Activated CD8-positive, alpha-beta T cell treated with anti-CD3 and anti-CD28 coated beads for 36 hours (primary cell): ENCODE measurements at places on chromosomes 7 and 10. TPM values are rescaled to one million over a fixed set of nuclear protein-coding genes. Genes with fewer than 3 reads are reported as not detected.

Gene SLIT1
- total RNA-seq: 1.2 TPM

DNA sequence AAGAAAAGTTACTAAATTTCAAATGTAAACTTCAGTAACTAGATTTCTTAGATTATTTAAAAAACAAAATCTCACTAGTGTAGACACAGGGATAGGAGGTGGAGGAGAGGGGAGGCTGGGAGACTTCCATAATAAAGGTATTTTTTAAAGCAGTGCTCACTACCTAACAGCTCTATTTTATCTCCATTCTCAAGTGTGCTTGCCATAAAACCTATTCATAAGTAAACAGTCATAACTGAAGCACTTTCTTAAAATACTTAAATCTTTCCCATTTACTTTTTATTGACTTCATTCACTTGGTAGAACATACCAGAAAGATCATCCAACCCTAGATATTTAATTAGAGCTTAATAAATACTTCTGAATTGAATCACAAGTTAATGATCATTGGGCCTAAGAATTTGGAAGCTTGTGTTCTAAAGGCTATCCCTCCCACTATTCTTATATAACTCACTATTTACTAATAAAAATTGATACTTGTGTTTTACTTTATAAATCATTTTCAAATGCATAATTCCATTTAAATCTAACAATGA is 107.4 kb downstream of the SNX13 start:
- no peak for DNase-seq
- H3K4me1 ChIP-seq: no peaks in the 10 kb centered on the region
- H3K4me3 ChIP-seq: no peak overlapping the region

DNA sequence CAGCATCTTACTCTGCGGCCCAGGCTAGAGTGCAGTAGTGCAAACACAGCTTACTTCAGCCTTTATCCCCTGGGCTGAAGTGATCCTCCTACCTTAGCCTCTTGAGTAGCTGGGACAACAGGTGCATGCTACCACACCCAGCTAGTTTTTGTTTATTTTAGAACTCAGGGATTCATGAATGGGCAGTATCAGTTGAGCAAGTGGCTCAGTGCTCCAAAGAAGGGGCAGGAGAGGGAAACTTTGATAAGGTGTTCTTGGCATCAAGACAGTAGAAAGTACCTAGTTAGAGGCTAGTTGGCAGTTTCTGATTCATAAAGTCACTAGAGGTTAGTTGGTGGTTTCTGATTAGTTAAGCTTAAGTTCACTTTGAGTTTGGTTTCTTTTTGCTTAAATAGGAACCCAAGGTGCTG is 18.4 kb downstream of the TRIM24 start:
- no peaks in the 10 kb centered on the region for H3K27me3 ChIP-seq
- no peak for DNase-seq
- H3K4me1 ChIP-seq: peaks cover 50% of the 10 kb centered on the region
- H3K4me3 ChIP-seq: no peak overlapping the region
- peaks cover 9% of the 10 kb centered on the region for H3K36me3 ChIP-seq
- peak overlapping the region; percentile 62 for H3K27ac ChIP-seq

Gene SRGN
- 279 TPM for total RNA-seq

- no peak overlapping the region for H3K4me3 ChIP-seq
- no peaks in the 10 kb centered on the region for H3K27me3 ChIP-seq
- no peaks in the 10 kb centered on the region for H3K4me1 ChIP-seq
- no peaks in the 10 kb centered on the region for H3K36me3 ChIP-seq
- DNase-seq: no peak
- no peak overlapping the region for H3K27ac ChIP-seq
Observed at GRCh38 chr7:11331128-11332102, 357.7 kb downstream of the PHF14 start.

Gene ADAMTS14
- 0.25 TPM for total RNA-seq

Gene SYT15B
- total RNA-seq: 0.16 TPM

- DNase-seq: peak; percentile 58
- H3K27me3 ChIP-seq: peaks cover 19% of the 10 kb centered on the region
- no peak overlapping the region for H3K4me3 ChIP-seq
- no peaks in the 10 kb centered on the region for H3K4me1 ChIP-seq
Observed at GRCh38 chr7:132049462-132050304, 493.3 kb upstream of the PODXL start.

- no peak overlapping the region for H3K4me3 ChIP-seq
- no peaks in the 10 kb centered on the region for H3K4me1 ChIP-seq
- H3K27ac ChIP-seq: no peak overlapping the region
- DNase-seq: no peak
Observed at GRCh38 chr10:75532253-75532924, 101.0 kb downstream of the LRMDA start.

GRCh38 chr10:50367732-50368131 is 116.4 kb upstream of the ASAH2 start:
- DNase-seq: peak; percentile 27
- no peak overlapping the region for H3K27ac ChIP-seq
- H3K27me3 ChIP-seq: no peaks in the 10 kb centered on the region
- peaks cover 23% of the 10 kb centered on the region for H3K36me3 ChIP-seq
- no peak overlapping the region for H3K4me3 ChIP-seq

- H3K27ac ChIP-seq: no peak overlapping the region
- peak; percentile 3 for DNase-seq
- peaks cover 7% of the 10 kb centered on the region for H3K4me1 ChIP-seq
- H3K27me3 ChIP-seq: peaks cover 16% of the 10 kb centered on the region
Observed at GRCh38 chr10:22133749-22134624, 83.8 kb downstream of the EBLN1 start.

Gene ETV1
- total RNA-seq: 0.18 TPM

Gene STX1A
- 11.4 TPM for total RNA-seq

Gene ANXA8L1
- total RNA-seq: not detected

Gene MSANTD7
- 23.9 TPM for total RNA-seq

DNA sequence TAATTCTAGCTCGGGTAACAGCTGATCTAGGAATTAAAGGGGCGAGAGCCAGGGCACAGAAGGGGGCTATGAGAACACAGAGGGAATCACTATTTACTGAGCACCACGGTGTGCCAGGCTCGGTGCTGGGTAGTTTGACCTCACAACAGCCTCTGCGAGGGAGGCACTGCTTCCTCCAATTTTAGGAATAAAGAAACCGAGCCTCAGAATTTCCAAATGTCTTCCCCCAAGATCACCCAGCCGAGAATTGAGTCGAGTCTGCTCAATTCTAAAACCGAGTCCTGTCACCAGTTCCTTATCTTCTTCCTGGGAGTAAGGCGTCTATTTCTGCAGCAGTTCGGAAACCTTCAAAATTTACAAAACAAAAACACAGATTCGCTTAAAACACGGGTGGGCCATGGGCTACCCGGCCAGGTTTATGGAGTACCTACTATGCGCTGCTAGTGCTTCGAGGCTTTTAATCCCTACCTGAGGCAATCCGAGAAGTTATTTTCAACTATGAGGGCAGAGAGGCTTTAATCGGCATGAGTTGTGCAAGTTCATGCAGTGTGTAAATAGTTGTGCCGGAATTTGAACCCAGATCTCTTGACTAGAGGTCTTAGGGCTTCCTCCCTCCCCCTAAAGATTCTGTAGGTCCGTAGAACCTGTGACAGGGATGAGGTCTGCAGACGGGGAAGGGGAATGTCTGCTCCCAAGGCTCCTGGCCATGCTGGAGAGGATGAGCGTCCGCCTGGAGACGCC is 872 bp upstream of the HMX2 start:
- no peak for DNase-seq
- no peak overlapping the region for H3K27ac ChIP-seq
- H3K4me3 ChIP-seq: peak overlapping the region; percentile 33
- H3K36me3 ChIP-seq: no peaks in the 10 kb centered on the region
- H3K4me1 ChIP-seq: peaks cover 67% of the 10 kb centered on the region

DNA sequence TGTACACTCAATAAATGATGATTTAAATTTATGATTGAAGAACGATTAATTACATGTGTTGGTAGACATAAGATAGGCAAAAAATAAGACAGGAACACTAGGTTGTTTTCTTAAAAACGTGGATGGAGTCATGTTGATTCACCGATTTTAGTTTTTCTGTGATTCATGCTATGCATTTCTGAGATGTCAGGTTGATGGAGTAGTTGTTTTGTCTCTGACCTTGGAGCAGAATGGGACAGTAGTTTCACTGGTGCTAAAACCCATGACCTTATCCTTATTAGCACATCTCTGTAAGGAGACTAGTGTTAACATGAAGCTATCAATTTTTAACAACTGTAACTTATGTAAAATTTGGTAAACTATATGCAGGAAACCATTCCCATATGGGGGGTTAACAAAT is 611.6 kb upstream of the FZD8 start:
- no peak overlapping the region for H3K27ac ChIP-seq
- no peak overlapping the region for H3K4me3 ChIP-seq
- no peaks in the 10 kb centered on the region for H3K4me1 ChIP-seq
- H3K27me3 ChIP-seq: no peaks in the 10 kb centered on the region

Gene JAZF1
- total RNA-seq: 3.3 TPM

GRCh38 chr10:58867683-58868082 is 308.8 kb upstream of the PHYHIPL start:
- H3K27me3 ChIP-seq: peaks cover 2% of the 10 kb centered on the region
- no peaks in the 10 kb centered on the region for H3K36me3 ChIP-seq
- no peak overlapping the region for H3K4me3 ChIP-seq
- no peak for DNase-seq
- no peak overlapping the region for H3K27ac ChIP-seq
- H3K4me1 ChIP-seq: no peaks in the 10 kb centered on the region

DNA sequence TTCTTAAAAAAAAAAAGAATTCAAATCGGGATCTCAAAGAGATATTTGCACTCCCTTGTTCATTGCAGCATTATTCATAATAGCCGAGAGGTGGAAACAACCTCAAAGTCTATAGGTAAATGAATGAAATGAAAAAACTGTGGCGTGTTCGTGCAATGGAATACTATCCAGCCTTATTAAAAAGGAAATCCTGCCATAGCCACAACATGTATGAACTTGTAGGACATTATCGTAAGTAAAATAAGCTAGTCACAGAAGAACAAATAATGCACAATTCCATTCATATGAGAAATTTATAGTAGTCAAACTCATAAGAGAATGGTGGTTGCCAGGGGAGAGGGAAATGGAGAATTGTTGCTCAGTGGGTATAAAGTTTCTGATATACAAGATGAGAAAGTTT is 37.9 kb downstream of the GRK5 start:
- DNase-seq: no peak
- H3K4me1 ChIP-seq: peaks cover 12% of the 10 kb centered on the region
- no peak overlapping the region for H3K4me3 ChIP-seq
- H3K27ac ChIP-seq: no peak overlapping the region

Gene MRC1
- total RNA-seq: not detected

Gene HOXA3
- total RNA-seq: not detected

GRCh38 chr7:9557853-9558252 is 1124.4 kb downstream of the NXPH1 start:
- H3K27me3 ChIP-seq: no peaks in the 10 kb centered on the region
- no peak overlapping the region for H3K27ac ChIP-seq
- no peaks in the 10 kb centered on the region for H3K36me3 ChIP-seq

- H3K27me3 ChIP-seq: peaks cover 3% of the 10 kb centered on the region
- H3K4me3 ChIP-seq: no peak overlapping the region
- H3K4me1 ChIP-seq: peaks cover 3% of the 10 kb centered on the region
- no peaks in the 10 kb centered on the region for H3K36me3 ChIP-seq
- H3K27ac ChIP-seq: no peak overlapping the region
- no peak for DNase-seq
Observed at GRCh38 chr10:104099269-104099668, 13.6 kb upstream of the COL17A1 start.

- no peak for DNase-seq
- H3K4me1 ChIP-seq: peaks cover 13% of the 10 kb centered on the region
- no peaks in the 10 kb centered on the region for H3K36me3 ChIP-seq
- no peak overlapping the region for H3K27ac ChIP-seq
- H3K4me3 ChIP-seq: no peak overlapping the region
Observed at GRCh38 chr10:124345521-124345920, 73.2 kb downstream of the OAT start.
